Activated CD8-positive, alpha-beta memory T cell treated with anti-CD3 and anti-CD28 coated beads for 4 hours (primary cell): ENCODE measurements at places on chromosomes 12 and 14.

DNA sequence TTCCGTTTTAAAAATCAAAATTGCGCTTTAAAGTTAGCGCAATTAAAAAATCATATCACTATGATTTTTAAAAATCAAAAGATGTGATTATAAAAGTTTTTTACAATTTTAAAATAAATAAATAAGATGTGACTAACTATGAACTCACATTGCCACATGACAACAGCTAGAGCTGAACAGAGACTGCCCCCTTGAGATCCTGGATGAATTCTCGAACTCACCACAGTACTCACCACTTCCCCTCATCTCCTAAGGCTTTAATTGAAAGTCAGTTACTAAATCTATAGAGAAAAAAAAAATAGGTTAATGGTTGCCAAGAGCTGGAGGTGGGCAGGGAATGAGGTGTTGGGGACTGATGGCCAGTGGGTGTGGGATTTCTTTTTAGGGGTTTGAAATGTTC lies 384.2 kb downstream of the ZFP36L1 start:
- DNase-seq, result no peak

GRCh38 chr12:72359416-72359815 lies 87.2 kb downstream of the TRHDE start:
- no peak for DNase-seq

DNA sequence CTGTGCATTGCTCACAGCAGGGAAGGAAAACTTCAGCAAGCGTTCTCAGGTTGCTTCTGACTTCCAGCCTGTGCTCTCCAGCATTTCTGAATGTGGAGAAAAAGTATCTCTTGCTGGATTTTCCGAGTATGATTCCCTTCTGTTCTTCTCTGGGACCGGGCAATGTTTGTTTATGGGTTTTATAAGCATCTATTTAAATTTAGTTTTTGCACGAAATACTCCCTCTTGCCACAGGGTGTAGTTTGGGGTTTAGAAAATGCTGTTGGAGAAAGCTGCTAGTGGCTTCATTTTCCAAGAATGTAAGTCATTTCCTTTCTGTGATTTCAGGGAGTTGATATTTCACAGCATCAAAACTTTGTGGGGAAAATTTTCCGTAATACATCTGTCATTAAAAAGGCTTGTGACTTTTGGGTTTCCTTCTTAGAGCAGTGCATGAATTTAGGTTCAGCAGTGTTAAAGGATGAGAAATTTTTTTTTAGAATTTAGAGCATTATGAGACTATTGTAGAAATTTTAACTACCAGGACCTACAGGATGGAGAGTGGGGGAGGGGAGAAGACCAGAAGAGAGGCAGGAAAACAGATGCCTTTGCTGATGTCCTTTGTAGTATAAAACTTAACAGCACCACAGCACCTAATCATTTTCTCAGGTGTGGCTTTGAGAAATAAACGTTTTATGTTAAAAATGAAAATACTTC lies 1.5 kb downstream of the FRMD6 start:
- DNase-seq, result no peak

DNA sequence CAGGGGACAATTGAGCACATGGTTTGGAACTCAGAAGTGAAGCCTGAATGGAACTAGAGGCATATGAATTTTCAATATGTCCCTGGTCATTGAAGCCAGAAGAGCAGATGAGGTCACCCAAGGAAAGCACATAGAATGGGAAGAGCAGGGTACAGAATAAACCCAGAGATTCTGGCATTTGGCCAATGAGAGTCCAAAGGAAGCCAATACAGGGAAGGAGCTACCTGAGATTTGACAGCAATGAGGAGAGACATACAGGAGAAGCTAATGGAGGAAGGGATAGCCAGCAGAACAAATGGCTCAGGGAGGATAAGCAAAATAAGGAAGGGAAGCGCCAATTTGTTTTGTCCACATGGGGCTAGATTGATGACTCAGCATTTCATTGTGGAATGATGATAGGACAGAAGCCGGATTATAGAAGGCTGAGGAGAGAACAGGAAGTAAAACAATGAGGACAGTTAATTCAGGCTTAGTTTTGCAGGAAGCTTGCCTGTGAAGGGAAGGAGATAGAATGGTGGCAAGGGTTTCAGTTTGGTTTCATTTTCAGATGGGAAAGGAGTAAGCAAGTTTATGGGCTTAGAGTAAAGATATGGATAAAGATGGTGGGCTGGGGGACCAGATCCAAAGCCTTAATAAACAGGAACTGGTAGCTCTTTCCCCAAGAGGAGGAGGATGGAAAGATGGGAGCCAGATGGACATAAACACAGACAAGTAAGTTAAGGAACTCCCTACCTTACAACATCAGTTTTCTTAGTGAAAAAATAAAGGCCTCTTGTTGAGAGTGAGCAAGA lies 3.2 kb upstream of the SPTSSA start:
- DNase-seq, result no peak

DNA sequence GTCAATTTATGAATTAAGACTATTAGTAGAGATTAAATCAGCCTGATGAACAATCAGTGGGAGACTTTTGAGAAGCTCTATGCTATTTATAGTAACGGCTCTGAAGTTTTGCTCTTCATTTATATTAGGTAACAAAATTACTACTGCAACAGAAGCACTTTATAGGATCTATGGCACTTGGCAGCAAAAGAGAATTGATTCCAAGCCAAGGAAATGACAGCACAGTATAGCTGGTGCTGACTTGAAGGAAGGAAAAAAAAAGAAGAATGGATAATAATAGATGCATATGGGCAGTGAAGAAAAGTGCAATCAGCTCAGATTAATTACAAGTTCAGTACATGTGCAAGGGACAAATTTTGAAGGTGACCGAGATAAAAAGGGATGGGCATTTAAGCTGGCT lies 228.2 kb upstream of the PPFIA2 start:
- DNase-seq, result no peak

DNA sequence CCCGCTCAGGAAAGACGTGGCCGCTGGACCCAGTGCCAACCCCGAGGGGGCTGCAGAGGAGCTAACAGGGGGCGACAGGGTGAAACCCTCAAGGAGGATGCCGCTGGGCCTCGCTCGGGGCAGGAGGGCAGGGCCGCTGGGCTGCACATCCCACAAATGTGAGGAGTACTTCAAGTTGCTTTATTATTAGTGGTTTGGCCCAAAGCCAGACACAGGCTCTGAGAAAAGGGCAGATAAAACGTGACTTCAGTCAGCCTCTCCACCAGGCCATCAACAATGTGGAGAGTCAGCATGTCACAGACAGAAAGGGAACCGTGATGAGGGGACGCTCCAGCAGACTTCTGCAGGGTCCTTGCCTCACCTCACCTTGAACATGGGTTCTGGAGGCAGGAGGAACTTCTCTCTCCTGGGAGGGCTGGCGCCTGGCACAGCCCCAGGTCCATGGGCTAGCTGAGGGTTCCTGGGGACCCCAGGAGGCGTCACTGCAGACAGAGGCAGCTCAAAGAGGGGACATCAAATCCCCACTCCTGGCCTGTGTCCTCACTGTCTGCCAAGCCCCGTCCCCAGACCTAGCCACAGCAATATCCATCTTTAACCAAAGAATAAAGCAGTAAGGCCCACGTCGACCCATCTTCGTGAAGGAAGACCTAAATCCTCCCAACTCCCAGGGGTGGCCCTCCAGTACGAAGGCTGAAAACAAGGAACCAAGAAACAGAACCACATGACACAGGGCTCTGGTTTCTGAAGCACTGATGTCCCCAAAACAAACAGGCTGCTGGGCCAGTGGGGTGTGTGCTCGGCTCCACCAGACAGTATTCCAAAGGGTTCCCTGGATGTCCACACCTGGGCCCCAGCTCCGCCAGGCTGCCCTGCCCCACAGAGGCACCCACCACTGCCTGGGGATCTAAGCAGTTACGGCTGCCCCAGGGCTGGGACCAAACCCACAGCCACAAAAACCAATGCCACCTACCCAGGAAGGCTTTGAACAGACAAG lies 35.1 kb downstream of the CCDC85C start:
- DNase-seq, result no peak

- DNase-seq, result no peak
These were observed 473.4 kb upstream of the LMO3 start for GRCh38 chr12:17079251-17079909.

GRCh38 chr12:64590183-64590582 lies 20.1 kb upstream of the RASSF3 start:
- DNase-seq, result no peak

- no peak for DNase-seq
These were observed 6.0 kb downstream of the KIF26A start for GRCh38 chr14:104144453-104144790.

GRCh38 chr12:28583701-28584261 lies 393.5 kb downstream of the CCDC91 start:
- DNase-seq, result no peak

DNA sequence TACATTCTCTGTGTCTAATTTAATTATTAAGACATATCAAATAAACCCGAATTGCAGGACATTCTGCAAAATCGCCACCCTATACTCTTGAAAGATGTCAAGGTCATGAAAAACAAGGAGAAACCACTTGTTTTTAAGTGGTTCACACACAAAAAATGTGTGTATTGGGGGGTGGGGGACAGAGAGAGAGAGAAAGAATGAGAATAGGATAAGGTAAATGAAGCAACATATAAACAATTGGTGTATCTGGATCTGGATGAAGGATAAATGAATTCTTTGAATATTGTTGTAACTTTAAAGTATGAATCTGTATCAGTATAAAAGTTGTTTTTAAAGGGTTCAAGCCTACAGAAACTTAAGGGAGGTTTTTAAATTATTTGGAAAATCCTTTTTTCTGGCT lies 72.1 kb downstream of the ARID2 start:
- DNase-seq, result no peak

DNA sequence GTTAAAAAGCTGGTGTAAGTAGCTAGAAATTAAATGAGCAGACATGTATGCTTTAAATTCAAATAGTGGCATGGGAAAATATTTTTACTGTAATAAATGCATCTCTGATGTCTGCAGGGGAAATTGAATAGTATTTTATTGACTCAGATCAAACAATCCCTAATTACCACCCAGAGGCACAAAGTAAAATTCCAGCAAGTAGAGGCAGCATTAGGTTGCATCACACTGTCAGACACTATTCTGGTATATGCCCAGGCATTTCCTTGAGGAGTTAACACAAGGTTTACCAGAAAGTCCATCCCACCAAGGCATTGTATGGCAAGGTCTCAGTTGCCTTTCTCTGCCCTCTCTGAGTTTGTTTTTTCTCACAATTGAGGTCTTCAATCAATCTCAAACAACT lies 201.6 kb upstream of the KITLG start:
- DNase-seq, result no peak

DNA sequence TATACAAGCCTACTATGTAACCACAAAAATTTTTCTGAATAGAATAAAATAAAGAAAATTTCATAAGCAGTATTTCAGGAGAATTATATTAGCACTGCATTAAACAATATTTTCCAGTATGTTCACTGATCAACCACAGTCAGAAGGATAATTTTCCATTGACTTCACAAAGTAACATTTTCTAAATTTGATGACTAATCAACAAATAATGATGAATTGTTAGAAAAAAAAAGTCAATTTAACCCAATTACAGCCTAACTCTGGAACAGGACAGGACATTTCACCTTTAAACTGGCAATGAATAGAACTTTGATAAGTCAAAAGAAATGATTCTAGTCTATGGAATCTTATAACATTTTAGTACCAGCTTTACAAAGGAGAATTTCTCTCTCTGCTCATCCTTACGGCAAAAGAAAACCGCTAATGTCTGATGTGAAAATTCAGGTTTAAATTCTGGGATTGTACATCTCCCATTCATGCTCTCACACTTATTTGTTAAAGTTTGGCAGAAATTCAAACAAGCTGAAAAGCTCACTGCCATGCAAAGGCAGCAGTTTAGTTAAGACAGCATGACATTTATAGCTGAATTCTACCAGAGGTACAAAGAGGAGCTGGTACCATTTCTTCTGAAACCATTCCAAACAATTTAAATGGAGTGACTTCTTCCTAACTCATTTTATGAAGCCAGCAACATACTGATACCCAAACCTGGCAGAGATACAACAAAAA lies 84.5 kb downstream of the MDGA2 start:
- no peak for DNase-seq

- DNase-seq, result no peak
These were observed 38.6 kb downstream of the FBXO34 start for GRCh38 chr14:55309761-55310365.
